ENCODE measurements at places on chromosomes 1 and 21. TPM values are rescaled to one million over a fixed set of nuclear protein-coding genes. Genes with fewer than 3 reads are reported as not detected.

L1TD1 gene
- polyA plus RNA-seq = 1.3 TPM

NECTIN4 gene
- 0.42 TPM for polyA plus RNA-seq

ZBED6 gene
- polyA plus RNA-seq = 18.6 TPM

ERICH3 gene
- 1.1 TPM for polyA plus RNA-seq

RAB25 gene
- polyA plus RNA-seq = 174 TPM

NEK2 gene
- polyA plus RNA-seq = 11.1 TPM

DYNLT5 gene
- 3.3 TPM for polyA plus RNA-seq

YBX1 gene
- 563 TPM for polyA plus RNA-seq

RIPPLY3 gene
- 0.24 TPM for polyA plus RNA-seq

SLFNL1 gene
- 0.85 TPM for polyA plus RNA-seq

SLC35D1 gene
- 56.0 TPM for polyA plus RNA-seq

GRCh38 chr1:164635059-164635802 lies 76.2 kb downstream of the PBX1 start:
- peak overlapping the region; percentile 95 for H3K27ac ChIP-seq
- DNase-seq = no peak
- no peak overlapping the region for H3K4me3 ChIP-seq
- H3K27me3 ChIP-seq = no peaks in the 10 kb centered on the region
- H3K36me3 ChIP-seq = no peaks in the 10 kb centered on the region

- H3K4me3 ChIP-seq = no peak overlapping the region
- no peak for DNase-seq
- H3K4me1 ChIP-seq = no peaks in the 10 kb centered on the region
- no peak overlapping the region for H3K27ac ChIP-seq
- H3K27me3 ChIP-seq = peaks cover 6% of the 10 kb centered on the region
- H3K36me3 ChIP-seq = no peaks in the 10 kb centered on the region
These were observed 96.9 kb downstream of the GRIK3 start for GRCh38 chr1:36937371-36937770.

GRCh38 chr1:36807262-36807661 lies 227.1 kb downstream of the GRIK3 start:
- no peak for DNase-seq
- H3K27ac ChIP-seq = no peak overlapping the region
- no peak overlapping the region for H3K4me3 ChIP-seq
- no peaks in the 10 kb centered on the region for H3K4me1 ChIP-seq
- no peaks in the 10 kb centered on the region for H3K27me3 ChIP-seq

GRCh38 chr1:111270771-111271463 lies 19.7 kb upstream of the CHIA start:
- no peaks in the 10 kb centered on the region for H3K36me3 ChIP-seq
- H3K4me3 ChIP-seq = no peak overlapping the region
- H3K27ac ChIP-seq = no peak overlapping the region
- H3K27me3 ChIP-seq = peaks cover 43% of the 10 kb centered on the region
- H3K4me1 ChIP-seq = no peaks in the 10 kb centered on the region
- no peak for DNase-seq

- DNase-seq = no peak
- H3K4me3 ChIP-seq = no peak overlapping the region
- H3K27ac ChIP-seq = no peak overlapping the region
- no peaks in the 10 kb centered on the region for H3K27me3 ChIP-seq
These were observed 58.9 kb upstream of the KIF26B start for GRCh38 chr1:245095903-245096302.

DNA sequence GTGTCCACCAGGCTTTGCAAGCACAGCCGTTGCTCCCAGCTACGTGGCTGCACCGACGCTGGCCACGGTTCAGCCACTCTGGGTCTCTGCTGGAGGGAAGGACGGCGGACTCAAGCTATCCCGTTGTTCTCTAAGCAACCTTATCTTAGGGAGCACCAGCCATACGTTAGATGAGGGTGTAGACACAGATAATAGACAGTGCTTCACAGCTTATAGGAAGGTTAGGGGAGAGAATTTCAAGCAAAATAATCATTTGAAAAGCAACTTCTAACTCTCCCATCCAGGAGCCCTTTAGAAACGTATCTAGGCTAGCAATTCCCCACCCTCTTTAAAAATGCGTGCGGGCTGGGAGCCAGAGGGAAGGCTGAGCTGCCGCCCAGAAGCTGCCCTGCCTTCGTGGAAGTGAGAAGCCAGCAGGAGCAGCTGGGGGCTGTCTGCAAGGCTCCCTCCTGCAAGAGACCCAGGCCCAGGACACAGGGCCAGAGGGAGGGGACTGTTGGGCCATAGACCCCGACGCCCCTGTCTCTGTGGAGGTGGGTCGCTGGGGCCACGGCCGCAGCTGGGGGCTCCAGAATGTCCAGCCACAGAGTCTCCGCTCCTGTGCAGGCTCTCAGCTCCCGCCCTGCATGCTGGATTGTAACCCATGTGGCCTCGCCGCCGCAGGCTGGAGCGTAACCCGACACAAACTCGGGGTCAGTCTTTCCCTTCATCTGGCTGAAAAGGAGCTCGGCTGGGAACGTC lies 31.2 kb upstream of the COL6A2 start:
- H3K4me3 ChIP-seq = no peak overlapping the region
- peaks cover 26% of the 10 kb centered on the region for H3K27me3 ChIP-seq
- no peaks in the 10 kb centered on the region for H3K36me3 ChIP-seq

DNA sequence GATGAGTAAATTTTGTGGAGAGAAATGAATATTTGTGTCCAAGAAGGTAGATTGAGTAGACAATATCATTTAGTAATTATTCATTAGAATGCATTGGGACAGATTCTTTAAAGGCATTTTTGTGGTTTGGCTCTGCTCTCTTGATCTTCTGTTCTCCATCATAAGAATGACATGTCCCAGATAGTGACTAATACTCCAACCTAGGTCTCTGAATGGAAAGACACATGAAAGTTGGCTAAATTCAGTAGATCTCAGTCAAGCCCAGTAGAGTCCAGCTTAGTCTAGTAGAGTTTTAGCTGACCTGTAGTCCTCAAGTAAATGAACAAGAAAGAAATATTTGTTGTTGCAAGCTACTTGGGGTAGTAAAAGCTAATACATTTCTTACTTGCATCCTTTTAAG lies 61.8 kb upstream of the DNAH14 start:
- H3K27me3 ChIP-seq = no peaks in the 10 kb centered on the region
- H3K27ac ChIP-seq = no peak overlapping the region

GRCh38 chr1:58437623-58438022 lies 108.9 kb downstream of the OMA1 start:
- no peak overlapping the region for H3K4me3 ChIP-seq
- DNase-seq = no peak
- no peak overlapping the region for H3K27ac ChIP-seq
- no peaks in the 10 kb centered on the region for H3K4me1 ChIP-seq
- no peaks in the 10 kb centered on the region for H3K36me3 ChIP-seq

DNA sequence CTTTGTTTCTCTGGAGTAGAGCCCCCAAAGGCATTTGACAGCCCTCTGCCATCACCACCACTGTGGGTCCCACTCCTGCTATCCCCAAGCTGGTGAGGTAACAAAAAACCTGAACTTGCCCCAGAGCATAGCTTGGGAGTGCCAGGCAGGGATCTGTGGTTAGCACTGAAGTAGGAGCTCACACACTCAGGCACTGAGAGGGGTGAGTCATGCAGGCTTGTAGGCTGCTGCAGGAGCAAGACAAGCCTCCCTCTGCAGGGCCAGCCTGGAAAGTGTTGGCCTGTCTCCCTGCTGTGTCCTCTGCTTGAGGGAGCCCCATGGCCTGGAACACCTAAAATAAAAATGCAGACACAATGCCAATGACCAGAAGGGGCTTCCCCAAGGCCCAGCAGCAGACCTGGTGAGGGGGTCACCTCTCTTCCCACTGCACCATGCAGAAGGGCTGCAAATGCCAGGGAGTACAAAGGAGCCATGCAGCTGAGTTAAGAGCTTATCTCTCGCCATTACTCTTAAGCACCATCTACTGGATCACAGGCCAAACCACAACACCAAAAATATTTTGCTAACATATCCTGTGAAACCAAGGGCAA lies 108.9 kb upstream of the POGK start:
- H3K36me3 ChIP-seq = no peaks in the 10 kb centered on the region
- H3K27ac ChIP-seq = no peak overlapping the region
- H3K4me1 ChIP-seq = no peaks in the 10 kb centered on the region
- H3K4me3 ChIP-seq = no peak overlapping the region
- no peaks in the 10 kb centered on the region for H3K27me3 ChIP-seq

- H3K4me3 ChIP-seq = no peak overlapping the region
- peaks cover 9% of the 10 kb centered on the region for H3K36me3 ChIP-seq
- H3K27ac ChIP-seq = no peak overlapping the region
- H3K4me1 ChIP-seq = peaks cover 6% of the 10 kb centered on the region
These were observed 3.0 kb upstream of the PPIE start for GRCh38 chr1:39735731-39736130.

DNA sequence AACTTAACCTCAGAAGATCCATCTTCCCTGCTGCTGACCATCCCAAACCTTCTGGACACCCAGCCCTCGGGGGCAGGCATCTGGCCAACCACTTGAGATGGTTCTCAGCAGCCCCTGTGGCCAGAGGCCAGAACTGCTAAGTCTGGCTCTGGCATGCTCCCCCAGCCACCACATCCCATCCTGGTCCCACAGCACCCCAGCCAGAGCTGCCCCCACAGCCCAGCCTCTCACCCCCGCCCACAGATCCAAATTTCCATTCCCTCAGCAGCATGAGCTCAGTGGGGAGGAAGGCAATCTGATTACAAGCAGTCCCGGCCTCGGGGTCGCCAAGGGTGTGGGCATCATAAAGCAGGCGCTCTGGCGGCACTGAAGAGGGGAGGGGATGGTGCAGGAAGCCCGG lies 45.6 kb downstream of the GLIS1 start:
- no peaks in the 10 kb centered on the region for H3K36me3 ChIP-seq
- H3K4me3 ChIP-seq = no peak overlapping the region
- no peaks in the 10 kb centered on the region for H3K27me3 ChIP-seq
- H3K27ac ChIP-seq = no peak overlapping the region
- no peaks in the 10 kb centered on the region for H3K4me1 ChIP-seq

DNA sequence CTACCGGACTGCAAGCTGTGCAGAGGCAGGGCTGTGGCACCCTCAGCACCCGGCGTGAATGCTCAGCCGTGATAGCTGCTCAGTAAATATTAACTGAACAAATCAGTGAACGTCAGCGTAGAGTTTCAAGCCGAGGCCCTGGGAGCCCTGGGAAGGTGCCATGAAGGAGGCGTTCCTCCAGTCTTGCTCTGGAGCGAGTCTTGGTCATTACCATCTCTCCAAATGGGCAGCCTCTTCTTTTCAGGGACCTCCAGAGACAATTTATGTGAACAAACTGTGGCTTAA lies 449.2 kb downstream of the CAMTA1 start:
- H3K4me1 ChIP-seq = no peaks in the 10 kb centered on the region
- no peaks in the 10 kb centered on the region for H3K36me3 ChIP-seq
- DNase-seq = no peak
- no peak overlapping the region for H3K27ac ChIP-seq

- peaks cover 14% of the 10 kb centered on the region for H3K27me3 ChIP-seq
- H3K36me3 ChIP-seq = no peaks in the 10 kb centered on the region
- no peak for DNase-seq
These were observed 16.5 kb downstream of the LHX9 start for GRCh38 chr1:197933647-197934046.

GRCh38 chr1:26921540-26922430 lies at the start of gene NUDC:
Gene NUDC (plus strand): TSS chr1:26921743. CDS start chr1:26921849, 106 bp downstream.
- no peaks in the 10 kb centered on the region for H3K27me3 ChIP-seq
- H3K27ac ChIP-seq = peak within 1 kb of the TSS; percentile 66
- H3K36me3 ChIP-seq = peaks cover 23% of the 10 kb centered on the region
- peak within 1 kb of the TSS; percentile 86 for H3K4me3 ChIP-seq
- H3K4me1 ChIP-seq = peaks cover 12% of the 10 kb centered on the region
- peak; percentile 98 for DNase-seq

DNA sequence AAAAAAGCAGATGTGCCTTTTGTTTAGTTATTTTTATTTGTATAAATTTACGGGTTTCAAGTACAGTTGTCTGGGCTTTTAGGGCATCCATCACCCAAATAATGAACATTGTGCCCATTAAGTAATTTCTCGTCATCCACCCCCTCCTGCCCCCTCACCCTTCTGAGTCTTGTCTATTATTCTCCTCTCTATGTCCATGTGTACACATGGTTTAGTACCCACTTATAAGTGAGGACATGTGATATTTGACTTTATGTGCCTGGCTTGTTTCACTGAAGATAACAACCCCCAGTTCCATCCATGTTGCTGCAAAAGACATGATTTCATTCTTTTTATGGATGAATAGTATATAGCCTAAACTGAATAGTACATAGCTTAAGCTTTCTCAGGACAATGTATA lies 189.2 kb downstream of the ZP4 start:
- H3K4me1 ChIP-seq = peaks cover 7% of the 10 kb centered on the region
- no peaks in the 10 kb centered on the region for H3K36me3 ChIP-seq
- H3K27me3 ChIP-seq = no peaks in the 10 kb centered on the region
- H3K27ac ChIP-seq = peak overlapping the region; percentile 65

GRCh38 chr1:169529068-169529642 lies 43.4 kb upstream of the SLC19A2 start:
- H3K4me3 ChIP-seq = no peak overlapping the region
- peaks cover 11% of the 10 kb centered on the region for H3K4me1 ChIP-seq
- peak overlapping the region; percentile 11 for H3K27ac ChIP-seq

DNA sequence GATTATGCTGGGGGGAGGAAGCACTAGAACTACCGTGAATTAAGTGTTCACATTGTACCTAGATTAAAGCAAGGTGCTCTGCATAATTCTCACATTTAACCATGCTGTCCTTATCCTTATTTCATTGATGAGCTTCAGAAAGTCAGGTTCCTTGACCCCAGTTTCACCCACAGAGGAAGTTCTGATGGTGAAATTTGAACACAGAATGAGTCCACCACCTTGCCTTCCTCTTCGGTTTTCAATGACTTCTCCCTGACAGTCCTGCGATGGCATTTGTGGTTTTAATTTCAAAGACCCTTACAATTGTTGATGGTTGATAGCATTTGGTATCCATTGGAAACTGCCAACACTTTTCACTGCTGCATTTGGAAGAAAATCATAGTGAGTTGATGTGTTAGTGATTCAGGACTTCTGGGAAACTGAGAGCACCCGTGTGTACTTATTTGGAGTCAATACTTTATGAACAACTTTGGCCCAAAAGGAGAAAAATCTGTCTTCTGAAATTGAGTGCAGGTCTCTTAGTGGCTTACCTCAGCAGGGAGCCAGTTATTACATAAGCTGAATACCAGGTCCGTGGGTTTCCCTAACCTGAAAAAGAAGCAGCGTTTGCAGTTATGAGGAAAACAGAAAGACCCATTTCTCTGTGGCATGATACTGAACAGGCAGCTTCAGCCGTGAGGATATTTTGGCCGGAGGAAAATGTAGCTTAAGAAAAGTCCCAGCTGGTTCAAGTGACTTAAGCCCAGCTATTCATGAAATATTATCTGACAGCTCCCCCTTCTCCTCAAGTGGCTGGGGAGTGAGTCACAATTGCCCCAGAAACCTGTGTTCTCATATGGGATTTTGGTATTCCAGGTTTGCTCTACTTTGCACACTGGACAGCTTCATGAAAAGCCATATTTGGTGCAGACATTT lies 47.5 kb downstream of the ROR1 start:
- peaks cover 5% of the 10 kb centered on the region for H3K4me1 ChIP-seq
- no peak overlapping the region for H3K27ac ChIP-seq
- no peak overlapping the region for H3K4me3 ChIP-seq
- H3K27me3 ChIP-seq = no peaks in the 10 kb centered on the region
- H3K36me3 ChIP-seq = no peaks in the 10 kb centered on the region
- DNase-seq = no peak

All from large intestine (tissue), 12 donors.